Kidney (tissue), 22 donors: ENCODE measurements at places on chromosomes 13 and 19. TPM values are rescaled to one million over a fixed set of nuclear protein-coding genes. Genes with fewer than 3 reads are reported as not detected.

- peaks cover 13% of the 10 kb centered on the region for H3K4me1 ChIP-seq
- no peaks in the 10 kb centered on the region for H3K36me3 ChIP-seq
- H3K27me3 ChIP-seq, result no peaks in the 10 kb centered on the region
- peak; percentile 39 for DNase-seq
- H3K4me3 ChIP-seq, result no peak overlapping the region
These were observed 355.9 kb downstream of the DCT start for GRCh38 chr13:94123557-94123956.

GRCh38 chr19:35162471-35163326 is 8.2 kb downstream of the FXYD5 start:
- DNase-seq, result no peak
- no peaks in the 10 kb centered on the region for H3K27me3 ChIP-seq
- no peak overlapping the region for H3K27ac ChIP-seq
- H3K4me3 ChIP-seq, result no peak overlapping the region
- no peaks in the 10 kb centered on the region for H3K36me3 ChIP-seq
- no peaks in the 10 kb centered on the region for H3K4me1 ChIP-seq

- H3K27ac ChIP-seq, result no peak overlapping the region
- H3K4me3 ChIP-seq, result no peak overlapping the region
- H3K4me1 ChIP-seq, result peaks cover 4% of the 10 kb centered on the region
- no peaks in the 10 kb centered on the region for H3K27me3 ChIP-seq
These were observed 10.7 kb downstream of the PRKACA start for GRCh38 chr19:14106840-14107239.

ZNF766 gene
- total RNA-seq, result 22.8 TPM

C13orf42 gene
- not detected for total RNA-seq

DMRTC2 gene
- total RNA-seq, result not detected

DCT gene
- 0.13 TPM for total RNA-seq

CD177 gene
- 0.66 TPM for total RNA-seq
